ENCODE measurements at places on chromosomes 2 and 18. TPM values are rescaled to one million over a fixed set of nuclear protein-coding genes. Genes with fewer than 3 reads are reported as not detected.

ILKAP gene
- 18.9 TPM for total RNA-seq

ARHGAP15 gene
- 0.09 TPM for total RNA-seq

HEATR5B gene
- 14.4 TPM for total RNA-seq

IL1RL2 gene
- total RNA-seq = 1.5 TPM

DSC2 gene
- total RNA-seq = not detected

HOXD9 gene
- total RNA-seq = 0.28 TPM

PTH2R gene
- total RNA-seq = under 0.01 TPM

FHOD3 gene
- 16.9 TPM for total RNA-seq

PLGLB1 gene
- total RNA-seq = 1.8 TPM

SPOPL gene
- 20.6 TPM for total RNA-seq

GYPC gene
- 125 TPM for total RNA-seq

LIMS3 gene
- 5.2 TPM for total RNA-seq

ATP6V1B1 gene
- total RNA-seq = 0.71 TPM

NTSR2 gene
- not detected for total RNA-seq

CSRNP3 gene
- total RNA-seq = 0.57 TPM
